Right lung (tissue), 10 donors: ENCODE measurements at places on chromosomes 1 and 21. TPM values are rescaled to one million over a fixed set of nuclear protein-coding genes. Genes with fewer than 3 reads are reported as not detected.

GRCh38 chr1:208150833-208151458, 93.2 kb downstream of the PLXNA2 start:
- no peak for DNase-seq

GRCh38 chr21:39347537-39347936, 1.4 kb downstream of the HMGN1 start:
- no peak for DNase-seq

GRCh38 chr1:152741656-152742055, 16.2 kb upstream of the KPRP start:
- DNase-seq = no peak

DNA sequence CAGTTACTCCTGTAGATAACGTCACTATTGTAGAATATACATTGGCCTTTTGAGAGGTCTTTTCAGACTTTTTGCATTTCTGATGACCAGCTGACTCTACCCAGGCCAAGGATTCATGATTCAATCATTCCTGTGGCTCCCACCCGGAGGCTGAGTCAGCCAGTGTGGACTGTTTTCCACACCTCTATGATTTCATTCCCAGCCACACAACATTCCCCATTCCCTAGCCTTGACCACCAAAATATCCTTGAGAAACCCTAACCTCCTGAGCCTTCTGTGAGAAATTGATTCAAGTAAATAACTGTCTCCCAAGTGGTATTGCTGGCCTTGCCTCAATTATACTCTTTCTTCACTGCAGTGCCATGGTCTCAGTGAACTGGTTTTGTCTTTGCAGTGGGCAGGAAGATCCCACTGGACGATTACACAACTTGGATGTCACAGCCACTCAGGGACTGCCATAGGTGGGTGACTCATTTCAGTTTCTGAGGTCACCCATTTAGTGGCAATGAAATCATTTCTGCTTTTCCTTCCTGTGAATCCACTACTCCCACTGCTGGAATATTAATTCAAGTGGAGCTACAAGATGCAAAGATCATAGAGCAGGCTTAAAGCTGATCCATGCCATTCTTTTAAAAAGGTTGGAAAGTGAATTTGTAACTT, 518.6 kb upstream of the ZP4 start:
- DNase-seq = no peak

DNA sequence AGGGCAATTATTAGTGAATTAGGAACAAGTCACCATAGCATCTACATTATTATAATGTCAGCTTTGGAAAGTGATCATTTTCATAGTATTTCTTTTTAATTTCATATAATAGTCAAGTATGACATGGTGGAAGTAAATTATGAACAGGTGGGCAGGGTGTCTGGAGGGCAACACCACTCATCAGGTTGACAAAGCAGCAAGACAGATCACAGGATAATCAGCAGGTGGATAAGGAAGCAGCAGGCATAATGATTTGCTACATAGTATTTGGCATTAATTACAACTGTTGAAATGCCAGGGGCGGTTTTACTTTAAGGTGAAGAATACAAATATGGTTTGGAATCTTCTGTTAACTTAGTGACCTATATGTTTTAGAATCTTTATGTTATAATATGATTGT, 1342.2 kb downstream of the PLA2G4A start:
- DNase-seq = no peak

Gene RAB25
- polyA plus RNA-seq = 53.6 TPM

Gene C1orf141
- 0.58 TPM for polyA plus RNA-seq

Gene CLDN17
- not detected for polyA plus RNA-seq
